ENCODE measurements at places on chromosomes 11 and 22.
A peak's percentile ranks its signal among the peaks of the same experiment; 100 is the strongest.

DNA sequence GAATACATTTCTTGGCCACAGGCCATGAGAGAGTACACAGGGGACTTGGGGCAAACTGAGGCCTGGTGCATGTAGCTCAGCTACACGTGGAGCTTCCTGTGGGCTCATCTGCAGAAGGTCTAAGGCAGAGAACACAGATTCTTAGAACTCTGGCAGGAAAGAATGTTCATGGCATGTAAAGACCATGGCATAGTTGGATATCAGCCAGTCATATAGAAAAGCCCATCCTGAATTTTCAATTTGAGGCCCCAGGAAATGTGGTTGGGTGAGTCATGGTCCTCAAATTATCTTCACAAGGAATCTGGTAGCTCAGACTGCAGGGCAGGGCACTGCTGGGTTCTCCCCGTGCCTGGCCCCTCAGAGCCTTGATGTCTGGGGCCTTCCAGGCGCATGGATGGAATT, 13.7 kb upstream of the ST3GAL4 start:
- no peak for DNase-seq

DNA sequence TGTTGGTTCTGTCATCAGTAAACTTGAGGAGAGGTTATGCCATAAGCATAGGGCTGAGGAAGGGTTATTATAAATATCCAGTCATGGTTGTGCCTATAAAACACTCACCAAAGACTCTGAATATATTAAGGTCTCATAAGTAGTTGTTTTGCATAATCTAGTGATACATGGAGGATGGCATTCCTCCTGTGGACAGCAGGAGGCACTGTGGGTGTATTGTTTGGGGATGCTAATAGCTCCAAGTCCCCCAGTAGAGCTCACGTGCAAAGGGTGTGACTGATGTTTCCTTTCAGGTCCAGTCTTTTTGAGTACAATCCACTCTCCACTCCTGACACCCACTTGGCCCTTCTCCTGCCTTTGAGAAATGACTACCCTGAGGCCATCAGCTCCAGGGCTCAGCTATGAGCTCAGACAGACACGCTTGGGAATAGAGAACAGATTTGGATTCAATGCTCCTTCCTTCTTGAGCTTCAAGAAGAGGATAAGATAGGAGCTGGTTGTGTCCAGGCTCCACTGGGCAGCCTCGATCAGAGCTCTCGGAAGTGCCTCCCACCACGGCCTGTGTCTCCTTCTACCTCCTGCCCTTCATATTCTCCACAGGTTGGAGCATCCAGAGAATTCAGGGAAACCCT, 85.2 kb upstream of the IGLL5 start:
- DNase-seq = no peak

GRCh38 chr11:68773521-68774193, 22.3 kb upstream of the TESMIN start:
- DNase-seq = no peak

- DNase-seq = no peak
These were observed 56.8 kb upstream of the LRRC55 start for GRCh38 chr11:57124917-57125316.

DNA sequence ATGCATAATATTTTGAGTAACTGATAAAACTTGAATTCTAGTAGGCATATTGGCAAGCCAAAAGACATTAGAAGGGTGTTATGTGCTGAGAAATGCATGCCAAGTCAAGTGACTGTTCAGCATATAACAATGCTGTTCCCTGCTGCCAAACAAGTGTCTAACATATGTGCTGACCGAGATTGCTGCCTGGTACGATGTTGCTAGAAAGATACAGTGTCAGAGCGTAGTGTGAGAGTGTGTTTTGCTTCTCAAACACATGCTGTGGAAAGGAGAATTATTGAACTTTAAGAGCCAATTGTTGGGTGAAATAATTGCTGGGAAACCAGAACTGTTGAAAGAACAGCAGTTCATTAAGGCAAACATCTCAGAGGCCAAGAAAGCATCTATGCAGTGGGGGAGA, 71.3 kb upstream of the GRIA4 start:
- no peak for DNase-seq

- no peak for DNase-seq
These were observed 74.8 kb downstream of the MICAL2 start for GRCh38 chr11:12185106-12185690.

GRCh38 chr22:50146439-50147238, 23.9 kb upstream of the PANX2 start:
- DNase-seq = no peak

- peak; percentile 57 for DNase-seq
These were observed 16.0 kb downstream of the TRPM5 start for GRCh38 chr11:2428322-2428795.

GRCh38 chr11:65506290-65506771, 7.5 kb downstream of the MALAT1 start:
- DNase-seq = no peak

Data from stimulated activated CD8-positive, alpha-beta memory T cell treated with anti-CD3 and anti-CD28 coated beads, Interleukin-4, amount 100 ng/mL, for 4 hours (primary cell).